ENCODE measurements at places on chromosomes 16 and 17.
A peak's percentile ranks its signal among the peaks of the same experiment; 100 is the strongest.

- DNase-seq: peak; percentile 36
These were observed 477 bp downstream of the CENPV start for GRCh38 chr17:16352667-16353316.

- DNase-seq: no peak
These were observed 160.4 kb downstream of the ABCC12 start for GRCh38 chr16:47995354-47995753.

- DNase-seq: peak; percentile 44
These were observed 32.7 kb downstream of the CMC2 start for GRCh38 chr16:80973991-80974390.

DNA sequence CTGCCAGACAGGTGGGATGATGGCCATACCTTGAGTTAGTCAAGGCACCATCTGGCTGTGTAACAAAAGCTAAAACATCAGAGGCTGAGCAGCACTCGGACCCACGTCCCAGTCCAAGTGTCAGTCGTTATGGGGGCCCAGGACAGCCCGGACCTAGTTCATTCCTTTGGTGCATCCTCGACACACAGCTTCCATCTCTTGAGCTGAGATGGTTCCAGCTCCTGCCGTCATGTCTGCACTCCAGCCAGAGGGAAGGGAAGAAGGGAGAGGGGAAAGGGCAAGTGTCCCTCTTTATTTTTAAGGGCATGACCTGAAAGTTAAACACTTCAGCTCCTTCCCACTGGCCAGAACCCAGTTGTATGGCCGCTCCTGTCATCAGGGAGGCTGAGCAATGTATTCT lies 218.0 kb downstream of the SEC14L1 start:
- no peak for DNase-seq

DNA sequence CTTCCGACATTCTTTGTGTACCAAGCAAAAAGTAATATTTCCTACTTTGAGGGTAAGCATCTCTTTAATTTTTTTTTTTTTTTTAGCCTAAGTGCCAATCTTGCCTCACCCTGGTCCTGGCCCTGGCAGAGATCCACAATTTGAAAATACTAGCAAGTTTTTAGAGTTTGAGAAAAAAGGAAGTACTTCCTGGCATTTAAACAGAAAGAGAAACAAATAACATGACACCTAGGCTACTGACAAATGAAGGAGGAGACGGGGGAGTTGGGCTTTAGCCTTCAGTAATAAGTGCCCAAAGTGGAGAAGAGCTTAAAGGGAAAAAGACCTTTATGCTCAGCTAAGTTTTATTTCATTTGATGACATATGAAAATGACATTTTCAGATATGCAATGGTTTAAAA lies 92.8 kb downstream of the HS3ST3A1 start:
- no peak for DNase-seq

- DNase-seq: no peak
These were observed 29.3 kb upstream of the CIBAR2 start for GRCh38 chr16:85141491-85142128.

DNA sequence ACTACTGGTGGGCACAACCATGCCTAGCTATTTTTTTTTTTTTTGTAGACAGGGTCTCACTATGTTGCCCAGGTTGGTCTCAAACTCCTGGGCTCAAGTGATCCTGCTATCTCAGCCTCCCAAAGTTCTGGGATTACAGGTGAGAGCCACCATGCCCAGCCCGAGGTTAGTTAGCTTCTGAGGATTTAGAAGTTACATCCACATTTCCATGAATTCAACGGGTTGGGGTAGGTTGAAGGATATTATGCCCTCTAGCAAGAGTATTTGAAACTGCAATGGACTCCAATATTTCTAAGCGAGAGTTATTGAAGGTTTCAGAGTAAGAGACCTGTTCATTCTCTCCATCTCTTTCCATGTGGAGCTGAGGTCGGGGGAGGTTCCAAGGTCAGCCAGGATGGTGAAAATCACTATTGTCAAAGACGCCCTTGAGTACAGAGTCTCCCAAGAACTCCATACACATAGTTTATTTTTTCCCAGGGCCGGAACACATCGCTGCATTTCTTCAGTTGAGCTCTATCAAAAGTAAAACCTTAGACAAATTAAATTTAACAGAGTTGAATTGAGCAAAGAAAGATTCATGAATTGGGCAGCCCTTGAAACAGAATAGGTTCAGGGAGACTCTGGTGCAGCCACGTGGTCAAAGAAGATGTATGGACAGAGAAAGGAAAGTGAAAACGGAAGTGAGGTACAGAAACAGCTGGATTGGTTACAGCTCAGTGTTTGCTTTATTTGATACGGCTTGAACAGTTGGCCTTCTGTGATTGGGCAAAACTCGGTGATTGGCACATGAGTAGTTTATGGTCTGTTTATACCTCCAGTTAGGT lies 19.0 kb upstream of the ITPRIPL2 start:
- DNase-seq: no peak

- DNase-seq: no peak
These were observed 51.3 kb upstream of the ZNF750 start for GRCh38 chr17:82890926-82891678.

GRCh38 chr17:76735586-76736348 lies 1.4 kb downstream of the SRSF2 start:
- DNase-seq: no peak

DNA sequence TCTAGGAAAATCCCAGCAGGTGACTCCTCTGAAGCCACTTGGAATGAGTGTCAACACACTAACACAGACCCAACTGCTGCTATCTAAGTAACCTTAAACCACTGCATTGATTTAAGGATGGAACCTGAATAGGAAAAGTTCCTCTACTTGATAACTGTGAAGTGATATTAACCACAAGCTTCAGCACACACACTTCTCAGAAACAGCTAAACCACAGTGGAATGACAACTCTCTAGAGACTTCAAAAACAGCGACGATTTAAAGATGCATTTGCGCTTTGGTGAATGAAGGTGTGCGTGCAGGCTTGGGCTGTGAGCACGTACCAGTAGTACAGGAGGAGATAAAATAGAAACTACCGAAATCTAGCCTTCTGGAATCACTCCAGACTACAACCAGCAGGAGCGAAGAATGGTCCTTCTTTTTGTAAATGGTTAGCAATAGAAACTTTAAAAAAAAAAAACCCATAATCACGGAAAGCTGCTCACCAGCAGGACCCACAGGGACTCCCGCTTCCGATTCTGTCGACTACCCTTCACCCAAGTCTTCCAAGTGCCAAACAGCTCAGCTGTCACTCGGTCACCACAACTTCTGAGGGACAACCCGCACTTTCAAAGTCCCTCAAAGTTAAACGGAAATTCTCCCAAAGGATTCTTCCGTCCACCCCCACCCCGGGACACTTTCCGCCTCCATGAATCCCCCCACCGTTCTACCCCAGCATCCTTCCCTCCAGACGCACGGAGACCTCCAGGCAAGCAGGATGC lies 137.7 kb upstream of the CORO6 start:
- DNase-seq: peak; percentile 42

DNA sequence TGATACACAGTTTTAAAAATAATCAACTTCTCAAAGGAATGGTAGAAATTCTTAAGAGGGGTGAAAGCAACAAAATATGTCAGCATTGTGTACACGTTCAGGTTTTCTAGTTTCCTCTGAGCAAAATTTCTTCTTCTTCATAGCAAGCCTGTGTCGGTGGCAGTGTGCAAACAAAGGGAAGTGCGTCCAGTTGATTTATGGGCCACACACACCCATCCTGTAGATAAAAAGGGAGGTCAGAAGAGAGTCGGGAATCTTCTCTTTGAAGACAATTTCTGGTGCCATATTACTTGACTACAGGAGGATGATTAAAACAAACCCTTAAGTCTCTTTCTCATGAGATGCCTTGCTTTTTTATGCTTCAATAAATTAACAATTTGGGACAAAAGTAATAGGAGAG lies 484.1 kb upstream of the SALL1 start:
- DNase-seq: no peak

GRCh38 chr17:77247048-77247541 lies 106.3 kb downstream of the SEC14L1 start:
- peak; percentile 71 for DNase-seq

GRCh38 chr17:9028202-9028987 lies 7.1 kb downstream of the NTN1 start:
- DNase-seq: no peak

DNA sequence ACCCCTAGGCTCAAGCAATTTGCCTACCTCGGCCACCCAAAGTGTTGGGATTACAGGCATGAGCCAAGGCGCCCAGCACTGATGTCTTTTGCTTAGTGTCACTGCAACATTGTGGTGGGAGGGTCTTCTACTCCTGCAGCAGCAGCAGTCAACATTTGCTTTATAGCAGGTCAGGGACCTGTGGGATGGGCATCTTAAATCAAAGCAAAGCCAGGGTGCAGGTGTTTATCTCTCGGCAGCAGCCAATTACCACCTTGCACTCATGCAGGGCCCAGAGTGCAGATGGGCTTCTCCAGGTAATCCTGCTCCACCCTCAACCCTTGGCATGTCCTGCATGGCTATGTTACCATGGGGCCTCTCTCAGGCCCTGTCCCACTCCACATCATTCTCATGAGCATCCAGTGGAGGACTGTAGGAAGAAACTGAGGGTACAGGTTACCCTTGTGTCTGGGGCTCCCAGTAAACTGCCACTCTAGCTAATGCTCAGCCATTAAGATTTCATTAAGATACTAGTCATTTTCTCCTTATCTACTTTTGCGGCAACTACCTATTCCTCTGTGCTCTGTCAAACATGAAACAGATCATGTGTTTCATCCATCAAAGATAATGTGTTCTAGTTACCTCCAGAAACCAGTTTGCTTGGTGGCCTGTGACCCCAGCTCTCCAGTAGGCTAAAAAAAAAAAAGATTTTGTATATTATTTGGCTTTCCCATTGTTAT lies 16.8 kb downstream of the ADGRG5 start:
- no peak for DNase-seq

GRCh38 chr17:50424246-50424995 lies 1.6 kb upstream of the ACSF2 start:
- no peak for DNase-seq

DNA sequence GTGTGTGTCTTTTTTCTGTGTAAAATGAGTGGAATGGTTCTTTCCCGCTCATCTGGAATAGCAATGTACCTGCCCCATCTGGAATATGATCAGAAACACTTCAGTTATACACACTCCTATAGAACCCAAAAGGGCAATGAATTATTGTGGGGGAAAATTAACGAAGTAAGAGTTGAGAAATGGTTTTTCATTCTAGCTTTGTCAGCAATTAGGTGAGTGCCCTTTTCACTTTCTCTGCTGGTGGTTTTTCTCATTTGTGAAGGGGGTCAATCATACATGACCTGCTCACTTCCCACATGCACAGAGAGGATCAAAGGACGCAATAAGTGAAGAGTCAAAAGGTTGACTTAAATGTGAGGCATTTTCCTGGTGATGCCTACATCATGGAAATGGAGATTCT lies 168.0 kb downstream of the HS3ST3B1 start:
- no peak for DNase-seq

GRCh38 chr16:27226976-27227705 lies 23.8 kb downstream of the KDM8 start:
- DNase-seq: no peak

DNA sequence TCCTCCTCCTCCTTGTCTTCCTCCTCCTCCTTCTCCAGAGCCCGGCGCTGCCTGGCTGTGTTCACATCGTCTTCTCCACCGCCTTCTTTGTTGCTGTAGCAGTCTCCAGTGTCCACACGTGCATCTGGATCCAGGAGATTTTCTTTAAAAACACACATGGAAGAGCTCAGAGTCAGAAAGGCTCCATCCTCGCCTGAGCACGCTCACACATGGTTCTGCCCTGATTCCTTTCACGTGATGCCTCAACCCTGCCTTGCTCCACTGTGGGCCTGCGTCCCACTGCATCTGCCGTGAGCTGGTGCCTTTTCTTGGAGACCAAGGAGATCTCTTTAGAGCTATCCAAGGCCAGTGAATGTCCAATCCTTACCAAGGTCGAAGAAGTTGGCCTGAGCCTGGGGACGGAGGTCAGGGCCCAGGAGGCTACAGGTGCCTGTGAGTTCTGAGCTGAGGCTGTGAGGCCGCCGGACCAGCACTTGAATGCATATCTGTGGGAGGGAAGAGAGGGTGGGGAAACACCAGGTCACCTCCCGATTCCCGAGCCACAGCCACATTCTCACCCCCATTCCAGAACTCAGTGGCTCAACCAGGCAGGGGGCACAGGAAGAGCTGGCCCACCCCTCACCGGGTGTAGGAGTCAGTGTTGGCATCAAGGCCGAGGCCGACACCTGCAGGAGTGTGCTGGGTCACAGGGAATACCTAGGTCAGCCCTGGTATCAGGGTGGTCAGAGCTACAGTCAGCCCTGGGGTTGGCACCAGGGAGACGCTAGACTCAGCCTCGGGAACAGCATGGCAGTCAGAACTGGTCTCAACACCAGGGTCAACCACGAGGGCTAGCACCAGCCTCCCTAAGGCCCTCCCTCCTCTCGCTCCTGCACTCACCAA lies 37.6 kb downstream of the HASPIN start:
- DNase-seq: peak; percentile 15

DNA sequence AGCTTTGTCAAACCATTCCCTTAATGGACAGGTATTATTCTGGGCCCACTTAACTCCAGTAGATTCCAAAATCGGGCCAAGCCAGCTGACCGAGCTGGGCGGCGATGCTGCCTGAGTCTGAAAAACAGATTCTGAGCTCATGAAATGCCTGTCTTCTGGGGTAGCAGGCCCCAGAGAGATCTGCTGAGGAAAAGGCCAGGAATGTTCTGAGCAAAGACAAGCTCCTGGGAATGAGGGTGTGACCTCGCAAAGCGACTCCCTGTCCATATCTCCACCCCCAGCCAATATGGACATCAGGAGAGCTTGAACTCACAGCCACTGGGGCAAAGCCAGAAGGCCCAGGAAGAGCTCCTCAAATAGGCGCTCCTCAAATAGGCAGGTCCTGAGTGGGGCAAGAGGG lies 23.7 kb downstream of the ZNF423 start:
- DNase-seq: no peak

DNA sequence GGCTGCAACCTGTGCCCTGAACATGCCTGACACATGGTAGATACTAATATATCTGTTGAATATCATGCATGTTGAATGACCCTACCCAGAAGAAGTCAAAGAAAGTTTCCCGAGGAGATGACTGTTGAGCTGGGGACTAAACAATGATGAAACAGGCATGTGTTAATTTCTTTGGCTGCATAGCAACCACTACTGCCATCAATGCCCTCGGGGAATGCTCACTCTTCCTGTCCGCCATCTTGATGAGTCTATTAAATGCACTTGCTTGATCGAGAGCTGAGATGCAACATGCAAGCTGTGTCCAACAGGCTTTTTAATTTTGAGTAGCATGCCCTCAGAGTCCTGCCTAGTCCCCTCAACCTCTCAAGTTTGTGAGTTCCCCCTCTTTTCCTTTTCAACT lies 31.3 kb downstream of the GRIN2A start:
- DNase-seq: no peak

DNA sequence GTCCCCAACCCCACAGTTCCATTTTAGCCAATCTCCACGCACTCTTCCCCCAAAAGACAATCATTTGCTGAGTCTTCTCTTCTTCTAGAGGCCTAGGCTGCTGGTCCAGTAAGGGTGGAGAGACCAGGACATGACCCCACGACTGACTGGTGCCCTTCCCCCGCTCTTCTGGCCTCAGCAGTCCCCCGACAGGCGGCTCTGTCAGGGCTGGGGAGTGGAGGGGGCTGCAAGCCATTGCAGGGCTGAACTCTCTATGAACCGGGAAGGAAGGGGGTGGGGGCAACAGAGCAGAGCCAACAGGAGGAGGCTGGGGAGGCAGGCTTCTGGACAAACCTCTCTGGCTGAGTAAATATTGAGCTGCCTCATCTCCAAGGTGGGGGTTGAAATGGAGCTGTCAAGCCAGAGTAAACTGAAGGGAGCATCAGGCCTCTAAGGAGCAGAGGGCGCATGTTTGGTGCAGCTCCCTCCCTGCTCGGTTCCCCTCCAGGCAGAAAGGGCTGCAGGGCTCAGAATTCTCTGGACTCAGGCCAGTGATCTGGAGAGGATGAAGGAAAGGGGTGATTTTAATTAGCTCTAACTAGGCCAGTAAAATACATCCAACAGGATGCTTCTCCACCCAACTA lies 8.7 kb downstream of the HOXB1 start:
- peak; percentile 75 for DNase-seq

Measured in fibroblast of skin of right quadriceps (primary cell).